ENCODE measurements at places on chromosomes 5 and 9.

DNA sequence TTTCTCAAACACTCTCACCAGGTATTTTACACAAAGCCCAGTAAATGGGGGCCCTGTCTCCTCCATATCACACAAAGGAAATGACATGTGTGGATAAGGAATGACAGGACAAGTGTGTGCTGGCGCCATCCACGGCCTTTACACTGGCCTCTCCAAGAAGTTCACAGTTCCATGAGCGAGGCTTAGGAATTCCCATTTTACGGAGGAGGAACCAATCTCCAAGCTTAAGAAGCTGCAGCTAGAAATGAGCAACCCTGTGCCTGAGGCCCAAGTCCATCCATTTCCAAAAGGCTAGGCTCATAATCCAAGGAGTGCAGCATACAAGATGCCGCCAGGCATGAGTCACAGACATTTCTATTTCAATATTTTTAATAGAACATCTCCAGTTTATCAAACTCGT, 203.4 kb downstream of the AUH start:
- DNase-seq, result no peak

DNA sequence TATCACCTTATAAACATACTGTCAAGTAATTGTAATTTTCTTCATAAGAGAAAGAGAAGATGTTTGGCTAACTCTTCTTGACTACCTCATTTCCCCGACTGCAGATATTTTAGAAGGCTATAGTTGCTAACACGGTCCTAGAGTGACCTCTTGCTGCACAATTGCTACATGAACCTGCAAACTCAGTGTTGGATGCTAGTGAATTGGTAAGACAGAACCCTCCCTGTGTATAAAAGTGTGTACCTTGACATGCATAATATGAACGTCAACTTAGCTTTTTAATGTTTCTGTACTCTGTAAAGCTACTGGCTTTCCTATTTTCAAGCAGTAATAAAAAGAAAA, 46.7 kb upstream of the CER1 start:
- no peak for DNase-seq

- no peak for DNase-seq
Measured at GRCh38 chr9:112885324-112885723, 5.4 kb downstream of the SLC46A2 start.

DNA sequence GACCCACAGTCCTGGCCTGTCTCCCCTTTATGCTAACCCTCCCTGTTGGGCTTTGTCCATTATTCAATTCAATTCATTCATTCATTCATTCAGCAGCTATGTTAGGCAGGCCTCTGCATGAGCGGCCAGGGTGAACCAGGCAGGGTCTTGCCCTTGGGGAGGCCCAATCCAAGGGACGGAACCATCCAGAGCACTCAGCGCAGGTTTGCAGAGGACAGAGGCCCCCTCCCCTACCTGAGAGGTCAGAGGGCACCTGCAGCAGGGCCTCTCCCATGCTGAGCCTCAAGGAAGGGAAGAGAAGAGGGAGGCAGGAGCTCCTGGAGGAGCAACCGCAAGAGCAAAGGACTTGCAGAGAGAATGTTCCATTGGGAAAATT, 61.4 kb downstream of the C9orf50 start:
- DNase-seq, result no peak

- DNase-seq, result no peak
Measured at GRCh38 chr9:875119-875962, 33.8 kb downstream of the DMRT1 start.

DNA sequence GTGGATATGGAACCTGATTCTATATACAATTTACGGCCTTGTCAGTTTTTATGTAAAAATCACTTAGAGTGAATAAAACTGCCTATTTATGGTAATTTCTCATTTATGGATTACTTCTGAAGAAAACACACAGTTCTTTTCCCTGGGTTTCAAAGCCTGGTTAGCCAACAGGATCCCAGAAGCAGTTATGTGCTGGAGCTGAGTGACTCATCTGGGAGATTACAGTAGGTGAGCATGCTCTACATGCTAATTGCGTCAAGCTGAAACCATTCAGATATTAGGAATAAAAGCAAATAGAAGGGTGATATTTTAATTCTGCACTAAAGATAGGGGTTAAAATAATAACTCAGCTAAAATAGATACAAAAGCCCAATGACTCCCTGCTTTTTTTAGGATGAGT, 47.8 kb downstream of the PDE4D start:
- DNase-seq, result no peak

DNA sequence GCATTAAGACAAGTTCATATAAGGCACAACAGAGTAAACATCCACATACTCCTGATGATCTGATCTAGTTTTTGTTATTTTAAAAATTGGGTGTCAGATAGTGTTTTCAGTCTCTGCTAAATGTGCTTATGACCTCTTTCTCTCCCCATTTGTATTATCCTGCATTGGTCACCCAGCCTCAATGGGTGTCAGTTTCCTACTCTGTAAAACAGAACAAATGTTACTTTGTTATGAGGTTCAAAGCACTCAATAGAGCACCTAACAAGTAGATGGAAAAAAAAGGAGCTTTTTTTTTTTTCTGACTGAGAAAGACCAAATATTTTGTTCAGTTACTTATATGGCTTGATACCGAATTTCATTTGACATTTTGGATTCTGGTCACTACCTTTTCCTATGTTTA, 33.6 kb upstream of the RASGRF2 start:
- DNase-seq, result no peak

DNA sequence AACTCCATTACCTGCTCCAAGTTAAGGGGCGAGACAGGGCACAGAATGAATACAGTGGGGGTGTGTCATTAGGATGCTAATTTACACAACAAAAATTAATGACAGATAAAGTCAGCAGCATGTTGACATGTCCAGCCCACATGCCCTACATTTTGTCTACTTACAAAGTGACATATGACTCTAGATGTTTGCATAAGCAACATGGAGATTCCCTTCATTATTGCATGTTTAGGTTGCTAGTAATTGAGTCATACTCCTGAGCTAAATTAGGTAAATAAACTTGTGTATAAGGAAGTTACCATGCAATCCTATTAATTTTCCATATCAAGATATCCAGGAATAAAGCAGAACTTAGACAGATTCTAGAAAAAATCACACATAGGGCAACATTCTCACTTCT, 232.2 kb downstream of the PDE4D start:
- no peak for DNase-seq

GRCh38 chr9:109997682-109998081, 210.3 kb downstream of the C9orf152 start:
- no peak for DNase-seq

DNA sequence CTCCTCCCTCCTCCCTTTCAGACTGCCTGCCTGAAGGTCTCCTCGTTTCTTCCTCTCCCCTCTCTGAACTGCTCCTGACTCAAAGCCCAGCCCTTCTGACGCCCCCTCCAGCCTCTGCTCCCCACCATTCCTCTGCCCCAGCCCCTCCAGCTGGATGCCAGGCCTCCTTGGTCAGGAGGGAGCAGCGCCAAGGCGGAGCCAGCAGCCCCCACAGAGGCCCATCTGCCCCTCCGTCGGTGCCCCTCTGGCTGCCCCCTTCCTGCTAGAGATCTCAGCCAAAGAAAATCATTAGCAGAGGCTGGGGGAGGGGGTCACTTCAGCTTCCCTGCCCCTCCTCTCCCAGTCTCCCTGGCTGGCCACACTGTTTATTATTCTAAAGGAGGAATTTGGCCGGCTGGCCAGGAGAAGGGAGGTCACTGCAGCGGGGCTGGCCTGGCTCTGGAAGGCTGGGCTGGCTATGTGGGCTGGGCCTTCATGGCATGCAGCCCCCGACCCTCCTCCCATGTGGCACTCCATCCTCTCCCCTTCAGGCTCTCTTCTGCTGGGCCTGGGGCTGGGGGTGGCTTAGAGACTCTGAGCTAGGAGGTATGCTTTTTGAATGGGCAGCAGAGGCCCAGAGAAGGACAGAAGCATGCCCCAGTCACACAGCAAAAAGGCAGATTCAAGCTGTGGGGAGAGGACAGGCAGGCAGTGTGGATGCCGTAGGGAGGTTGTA, 16.9 kb downstream of the PDGFRB start:
- no peak for DNase-seq

- no peak for DNase-seq
Measured at GRCh38 chr5:179759581-179760551, 27.2 kb downstream of the MAML1 start.
